T-helper 17 cell (primary cell): ENCODE measurements at places on chromosomes 4 and X.

- no peaks in the 10 kb centered on the region for H3K4me1 ChIP-seq
- no peak for DNase-seq
- H3K36me3 ChIP-seq = no peaks in the 10 kb centered on the region
- H3K27me3 ChIP-seq = no peaks in the 10 kb centered on the region
- H3K27ac ChIP-seq = no peak overlapping the region
These were observed 595.7 kb upstream of the ATOH1 start for GRCh38 chr4:93232883-93233282.

DNA sequence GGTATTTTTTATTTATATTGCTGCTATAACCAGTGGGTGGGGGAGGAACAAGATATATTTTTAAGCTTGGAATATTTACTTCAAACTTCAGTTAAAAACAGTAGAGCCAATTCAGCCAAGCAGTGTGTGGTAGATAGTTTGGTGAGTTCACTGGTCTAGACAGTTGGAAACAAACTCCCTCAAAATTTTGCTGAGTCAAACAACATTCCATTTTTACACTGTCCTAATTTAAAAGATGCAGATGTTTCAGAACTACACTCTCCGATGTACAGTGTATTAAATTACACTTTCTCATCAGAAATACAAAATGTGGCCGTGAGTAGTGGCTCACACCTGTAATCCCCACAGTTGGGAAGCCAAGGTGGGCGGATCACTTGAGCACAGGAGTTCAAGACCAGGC is 23.3 kb downstream of the PRKX start:
- H3K27me3 ChIP-seq = no peaks in the 10 kb centered on the region
- no peak overlapping the region for H3K4me3 ChIP-seq
- H3K36me3 ChIP-seq = peaks cover 3% of the 10 kb centered on the region
- DNase-seq = no peak
- H3K4me1 ChIP-seq = peaks cover 24% of the 10 kb centered on the region

DNA sequence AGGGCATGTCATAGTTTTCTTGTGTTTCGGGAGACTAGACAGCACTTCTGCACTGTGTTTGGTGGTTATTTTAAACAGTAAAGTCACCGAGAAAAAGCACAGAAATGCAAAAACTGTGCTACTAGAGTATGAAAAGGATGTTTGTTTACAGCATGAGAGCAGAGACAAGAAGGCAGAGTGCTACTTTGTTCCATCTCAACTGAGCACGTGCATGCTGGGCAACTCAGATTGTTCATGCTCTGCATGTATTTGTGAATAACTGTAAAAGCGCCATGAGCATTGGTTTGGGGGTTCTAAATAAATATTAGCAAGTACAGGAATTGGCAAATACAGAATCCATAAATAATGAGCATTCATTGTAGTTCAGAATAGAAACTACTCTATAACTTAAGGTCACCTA is 7.4 kb downstream of the EVC start:
- H3K4me3 ChIP-seq = no peak overlapping the region
- H3K36me3 ChIP-seq = no peaks in the 10 kb centered on the region
- H3K27ac ChIP-seq = no peak overlapping the region
- H3K27me3 ChIP-seq = peaks cover 4% of the 10 kb centered on the region
- DNase-seq = no peak
- no peaks in the 10 kb centered on the region for H3K4me1 ChIP-seq

GRCh38 chr4:8613421-8614364 is 21.1 kb downstream of the CPZ start:
- H3K4me1 ChIP-seq = peaks cover 14% of the 10 kb centered on the region
- no peak overlapping the region for H3K27ac ChIP-seq
- H3K4me3 ChIP-seq = no peak overlapping the region
- H3K27me3 ChIP-seq = peaks cover 21% of the 10 kb centered on the region
- H3K36me3 ChIP-seq = peaks cover 2% of the 10 kb centered on the region

- H3K27me3 ChIP-seq = peaks cover 23% of the 10 kb centered on the region
- no peaks in the 10 kb centered on the region for H3K36me3 ChIP-seq
- DNase-seq = no peak
- H3K4me1 ChIP-seq = no peaks in the 10 kb centered on the region
These were observed at the start of gene MTNR1A for GRCh38 chr4:186554914-186555827. TSS of gene MTNR1A (minus strand) at chr4:186555567. CDS start at chr4:186555365, 202 bp downstream.

GRCh38 chr4:156779774-156780173 is 191.8 kb downstream of the PDGFC start:
- H3K27ac ChIP-seq = no peak overlapping the region
- H3K4me3 ChIP-seq = no peak overlapping the region
- H3K4me1 ChIP-seq = no peaks in the 10 kb centered on the region
- no peaks in the 10 kb centered on the region for H3K27me3 ChIP-seq

- H3K36me3 ChIP-seq = no peaks in the 10 kb centered on the region
- no peak for DNase-seq
- H3K4me1 ChIP-seq = no peaks in the 10 kb centered on the region
- no peak overlapping the region for H3K27ac ChIP-seq
These were observed 279.0 kb downstream of the CFAP47 start for GRCh38 chrX:36198575-36198974.

DNA sequence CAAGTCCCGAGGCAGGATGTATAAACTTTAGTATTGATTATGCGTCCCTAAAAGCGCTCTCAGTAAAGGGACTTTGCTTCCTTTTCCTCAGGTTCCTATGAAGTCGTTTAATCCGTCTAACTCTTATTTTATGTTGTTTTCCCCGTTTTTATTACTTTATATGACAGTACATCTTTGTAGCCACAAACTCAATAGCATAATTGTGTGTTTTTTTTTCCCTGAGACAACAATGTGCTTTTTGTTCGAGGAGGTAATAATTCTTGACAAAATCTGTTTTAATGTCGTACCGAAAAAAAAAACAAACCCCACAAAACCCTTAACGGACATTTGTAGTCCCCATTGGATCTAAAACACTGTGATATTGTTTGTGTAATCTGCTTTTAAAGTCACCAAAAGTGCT is 17.9 kb upstream of the PPP2R3B start:
- peaks cover 2% of the 10 kb centered on the region for H3K36me3 ChIP-seq
- H3K27me3 ChIP-seq = no peaks in the 10 kb centered on the region
- H3K4me1 ChIP-seq = no peaks in the 10 kb centered on the region
- no peak overlapping the region for H3K4me3 ChIP-seq

DNA sequence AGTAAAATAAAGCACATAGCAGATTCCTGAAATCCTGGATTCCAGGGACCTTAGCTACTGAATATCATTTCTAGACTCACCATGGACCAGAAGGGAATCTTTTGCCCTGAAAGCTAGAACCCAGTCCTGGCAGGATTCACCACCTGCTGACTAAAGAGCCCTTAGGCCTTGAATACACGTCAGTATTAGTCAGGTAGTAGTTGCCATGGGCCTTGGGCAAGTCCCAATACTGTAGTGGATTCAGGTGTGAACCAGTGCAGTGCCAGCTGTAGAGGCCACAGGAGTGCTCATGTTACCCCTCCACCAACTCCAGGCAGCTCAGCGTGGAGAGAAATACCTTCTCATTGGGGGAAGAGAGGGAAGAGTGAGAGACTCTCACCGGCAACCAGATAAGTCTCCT is 64.1 kb upstream of the UBQLN2 start:
- no peak overlapping the region for H3K27ac ChIP-seq
- no peak overlapping the region for H3K4me3 ChIP-seq
- H3K4me1 ChIP-seq = peaks cover 2% of the 10 kb centered on the region
